ENCODE measurements at places on chromosomes 11 and 22.

DNA sequence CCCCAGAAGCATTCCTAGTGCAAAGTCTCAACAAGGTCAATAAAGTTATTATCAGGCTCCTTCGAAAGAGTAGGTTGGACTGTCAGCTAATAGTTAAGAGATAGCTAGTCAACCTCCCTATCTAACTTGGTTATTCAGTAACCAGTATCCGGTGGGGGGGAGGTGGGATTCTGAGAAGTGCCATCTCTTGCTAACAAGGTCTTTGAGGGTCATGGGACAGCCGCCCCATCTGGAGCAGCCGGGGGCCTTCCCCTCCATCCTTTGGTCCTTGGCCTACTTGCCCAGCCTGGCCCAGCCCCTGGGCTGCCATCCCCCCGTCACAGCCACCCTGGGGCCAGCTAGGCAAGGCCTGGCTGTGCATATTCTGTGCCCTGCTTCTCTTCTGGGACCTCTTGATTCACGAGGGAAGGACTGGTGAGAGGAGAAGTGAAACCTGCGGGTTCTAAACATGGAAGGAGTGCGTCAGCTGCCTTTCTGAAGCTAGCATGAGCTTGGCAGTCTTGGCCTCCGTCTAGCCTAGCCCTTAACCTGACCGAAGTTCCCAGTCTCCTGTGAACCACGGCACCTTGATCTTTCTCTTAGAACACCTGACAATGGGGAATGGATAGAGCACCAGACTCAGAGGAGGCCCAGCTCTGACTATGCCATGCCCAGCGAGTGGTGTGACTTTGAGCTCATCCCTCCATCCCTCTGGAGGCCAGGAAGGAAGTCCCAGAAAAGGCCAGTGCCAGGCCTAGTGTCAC, 9.3 kb downstream of the SLC37A2 start:
- DNase-seq: no peak

DNA sequence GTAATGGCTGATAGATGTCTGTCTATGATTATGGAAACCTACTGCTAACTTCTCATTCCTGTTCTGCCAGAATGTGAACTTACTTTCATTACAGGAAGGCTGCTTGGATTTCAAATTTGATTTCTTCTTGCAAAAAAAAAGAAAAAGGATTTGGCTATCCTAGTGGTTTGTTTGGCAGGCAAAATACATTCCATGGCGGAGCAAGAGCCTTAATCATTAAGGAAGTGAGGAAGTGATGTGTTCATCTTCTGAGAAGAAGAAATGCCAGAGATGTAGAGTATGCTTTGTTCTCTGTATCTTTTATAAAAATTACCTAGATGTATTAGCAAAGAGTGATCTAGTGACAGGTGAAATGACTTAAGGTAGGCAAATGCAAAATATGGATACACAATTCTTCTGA, 356.3 kb downstream of the SOX6 start:
- no peak for DNase-seq

DNA sequence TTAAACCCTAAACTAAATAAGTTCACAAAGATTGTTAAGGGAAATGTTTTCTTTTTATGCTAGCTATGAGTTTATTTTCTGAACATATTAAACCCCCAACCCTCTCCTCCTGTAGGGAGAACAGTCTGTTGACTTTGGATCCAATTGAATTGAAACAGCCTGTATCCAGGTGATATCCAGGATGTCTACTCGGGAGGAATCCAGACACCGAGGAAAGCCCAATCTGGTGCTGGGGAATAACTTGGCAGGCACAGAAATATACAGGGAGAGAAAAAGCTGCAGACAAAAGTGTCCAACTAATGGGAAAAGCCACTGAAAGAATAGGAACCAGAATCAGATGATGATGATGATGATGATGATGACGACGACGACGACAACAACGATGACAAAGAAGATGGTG, 93.9 kb upstream of the API5 start:
- DNase-seq: no peak

DNA sequence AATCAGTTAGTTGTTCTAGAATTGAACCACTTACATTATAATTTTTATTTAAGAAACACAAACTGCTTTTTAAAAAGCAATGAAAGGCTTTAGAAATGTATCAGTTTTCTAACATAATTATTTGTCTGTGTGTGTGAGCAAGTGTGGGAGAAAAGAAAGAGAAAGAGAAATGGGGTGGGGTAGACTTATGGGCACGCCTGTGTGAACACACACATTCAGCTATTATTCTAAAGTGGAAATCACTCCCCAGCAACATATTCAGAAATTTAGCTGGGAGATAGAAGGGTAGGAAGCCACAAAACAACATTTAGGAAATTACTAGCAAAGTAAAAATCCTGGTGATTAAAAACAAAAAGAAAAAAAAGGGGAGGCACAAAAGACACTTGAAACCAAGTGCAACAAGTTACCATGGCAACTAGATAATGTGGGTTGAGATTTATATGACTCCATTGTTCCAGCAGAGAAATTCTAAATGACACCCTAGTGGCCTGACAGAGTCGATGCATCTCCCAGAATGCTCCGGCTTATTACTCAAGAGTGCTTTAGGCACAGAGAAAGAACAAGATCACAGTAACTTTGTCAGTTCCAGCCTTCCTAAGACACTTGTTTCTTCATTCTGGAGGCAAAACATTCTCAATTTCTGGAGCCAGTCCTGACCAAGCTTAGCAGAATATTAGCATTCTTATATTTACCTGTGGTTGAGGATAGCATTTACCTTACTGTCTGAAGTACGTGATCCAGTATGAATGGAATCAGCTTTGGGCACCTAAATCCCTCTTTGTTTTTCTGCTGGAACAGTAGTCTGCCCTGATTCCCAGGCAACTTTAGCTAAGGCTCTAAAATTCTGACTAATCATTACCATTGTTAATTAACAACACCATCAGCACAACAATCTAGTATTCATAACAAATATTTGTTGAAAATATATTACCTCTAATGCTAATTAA, 444.4 kb downstream of the DLG2 start:
- peak; percentile 5 for DNase-seq

DNA sequence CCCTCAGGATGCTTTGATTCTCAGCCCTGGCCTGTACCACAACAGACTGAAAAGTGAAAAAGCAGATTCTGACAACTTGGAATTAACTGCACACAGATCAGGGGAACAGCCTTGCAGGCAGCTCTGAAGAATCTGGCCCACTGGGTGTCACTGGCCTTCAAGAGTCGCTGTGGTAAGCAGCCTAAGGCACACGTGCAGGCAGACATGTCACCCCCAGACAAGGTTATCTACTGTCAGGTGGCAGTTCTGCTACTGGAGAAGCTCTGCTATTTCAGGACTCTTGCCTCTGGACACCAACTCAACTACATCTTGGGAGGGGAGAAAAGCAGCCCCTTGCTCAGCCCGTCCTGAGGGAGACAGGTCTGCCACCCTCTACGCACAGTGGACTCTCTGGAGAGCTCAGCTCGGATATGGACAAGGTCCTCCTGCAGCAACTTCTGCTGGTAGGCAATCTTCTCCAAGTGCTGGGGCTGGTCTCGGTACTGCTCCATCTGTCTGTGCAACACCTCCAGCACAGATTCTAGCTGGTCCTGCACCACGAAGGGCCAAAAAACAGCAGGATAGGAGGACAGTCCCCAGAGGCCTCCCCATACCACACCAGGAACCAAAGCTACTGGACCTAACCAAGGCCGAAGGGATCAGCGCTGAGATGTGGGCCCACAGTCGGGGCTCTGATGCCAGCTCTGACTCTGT, 63.0 kb downstream of the C11orf58 start:
- no peak for DNase-seq

- no peak for DNase-seq
Measured at GRCh38 chr11:10566257-10566957, 2.1 kb downstream of the LYVE1 start.

DNA sequence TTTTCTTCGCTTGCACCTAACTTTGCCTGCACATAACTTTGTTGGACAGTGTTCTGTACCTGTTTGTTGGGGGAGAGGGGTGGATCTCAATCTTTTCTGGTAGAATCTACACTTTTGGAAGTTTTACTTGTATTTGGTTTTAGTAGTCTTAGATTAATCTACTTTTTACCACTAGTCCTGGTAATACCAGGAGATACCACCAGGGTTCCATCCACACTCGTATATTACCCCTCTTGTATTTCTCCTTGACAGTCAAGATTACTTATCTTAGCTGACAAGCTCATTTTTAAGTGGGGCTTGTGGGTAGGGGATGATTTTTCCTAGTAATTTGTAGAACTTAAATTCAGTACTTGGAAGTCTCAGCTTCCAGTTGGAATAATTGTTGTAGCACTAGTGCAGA, 37.3 kb upstream of the TECTA start:
- DNase-seq: no peak

GRCh38 chr11:41786087-41786486, 326.6 kb upstream of the LRRC4C start:
- no peak for DNase-seq

- DNase-seq: no peak
Measured at GRCh38 chr11:68897441-68897840, 6.2 kb downstream of the MRPL21 start.

- DNase-seq: no peak
Measured at GRCh38 chr11:108170184-108170583, 48.8 kb downstream of the ACAT1 start.

- DNase-seq: no peak
Measured at GRCh38 chr11:11985954-11986949, 22.2 kb downstream of the DKK3 start.

DNA sequence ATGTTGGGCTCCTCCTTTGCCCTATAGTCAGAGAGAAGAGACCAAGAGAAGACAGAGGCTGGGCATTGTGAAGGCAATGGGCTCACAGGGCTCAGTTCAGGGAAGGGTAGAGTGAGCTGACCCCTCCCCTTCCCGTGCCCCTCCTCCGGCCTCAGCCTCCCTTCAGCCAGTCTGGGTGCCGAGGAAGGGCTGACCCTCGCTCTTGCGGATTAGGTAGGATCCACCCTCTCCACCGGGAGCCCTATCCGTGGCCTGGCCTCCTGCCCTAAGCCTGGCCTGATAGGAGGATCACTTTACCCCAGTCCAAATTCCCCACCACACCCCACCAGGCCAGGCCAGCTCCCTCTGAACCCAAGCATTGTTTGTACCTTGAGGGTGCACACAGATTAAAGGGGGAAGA, 1.8 kb upstream of the PPP1R14B start:
- DNase-seq: no peak

GRCh38 chr22:34797826-34798225, 268.1 kb upstream of the ISX start:
- DNase-seq: no peak
